Articular chondrocyte of knee joint (primary cell): ENCODE measurements at places on chromosomes 6 and 20. TPM values are rescaled to one million over a fixed set of nuclear protein-coding genes. Genes with fewer than 3 reads are reported as not detected.

Gene RNF182
- 0.13 and 0.65 TPM in 2 replicates for total RNA-seq

Gene KHDC1L
- total RNA-seq: 0.26 and 0.54 TPM in 2 replicates

Gene KCNB1
- total RNA-seq: 6.1 and 6.7 TPM in 2 replicates

Gene ZSCAN16
- total RNA-seq: 1.8 and 3.6 TPM in 2 replicates

Gene IL17F
- not detected in 2 replicates for total RNA-seq

Gene PAX1
- total RNA-seq: not detected in 2 replicates
